Fibroblast of skin of abdomen (primary cell): ENCODE measurements at places on chromosomes 4 and X.

GRCh38 chr4:112633477-112634235, 3.1 kb downstream of the ZGRF1 start:
- peak; percentile 36 for DNase-seq

DNA sequence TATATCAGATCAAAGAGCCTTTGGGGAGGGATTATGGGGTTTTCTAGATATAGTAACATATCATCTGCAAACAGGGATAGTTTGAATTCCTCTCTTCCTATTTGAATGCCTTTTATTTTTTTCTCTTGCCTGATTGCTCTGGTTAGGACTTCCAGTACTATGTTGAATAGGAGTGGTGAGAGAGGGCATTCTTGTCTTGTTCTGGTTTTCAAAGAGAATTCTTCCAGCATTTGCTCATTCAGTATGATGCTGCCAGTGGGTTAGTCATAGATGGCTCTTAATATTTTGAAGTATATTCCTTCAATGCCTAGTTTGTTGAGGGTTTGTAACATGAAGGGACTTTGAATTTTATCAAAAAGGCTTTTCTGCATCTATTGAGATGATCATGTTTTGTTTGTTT, 25.6 kb upstream of the ABCB7 start:
- DNase-seq: no peak

DNA sequence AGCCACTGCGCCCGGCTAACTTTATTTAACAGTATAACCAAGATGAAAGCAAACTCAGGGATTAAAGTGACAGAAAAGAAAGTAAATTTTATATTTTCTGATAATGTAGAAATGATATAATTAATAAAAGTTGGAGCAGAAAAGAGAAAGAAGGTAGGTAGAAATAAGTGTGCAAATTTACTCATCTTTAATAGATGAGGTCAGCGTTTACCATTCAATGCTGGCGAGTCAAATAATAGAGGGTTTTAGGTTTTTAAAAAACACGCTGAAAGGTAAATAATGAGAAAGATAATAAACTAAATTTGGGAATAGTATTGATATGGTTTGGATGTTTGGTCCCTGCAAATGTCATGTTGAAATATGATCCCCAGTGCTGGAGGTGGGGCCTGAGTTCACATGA, 13.6 kb downstream of the CDKN2AIP start:
- DNase-seq: no peak

DNA sequence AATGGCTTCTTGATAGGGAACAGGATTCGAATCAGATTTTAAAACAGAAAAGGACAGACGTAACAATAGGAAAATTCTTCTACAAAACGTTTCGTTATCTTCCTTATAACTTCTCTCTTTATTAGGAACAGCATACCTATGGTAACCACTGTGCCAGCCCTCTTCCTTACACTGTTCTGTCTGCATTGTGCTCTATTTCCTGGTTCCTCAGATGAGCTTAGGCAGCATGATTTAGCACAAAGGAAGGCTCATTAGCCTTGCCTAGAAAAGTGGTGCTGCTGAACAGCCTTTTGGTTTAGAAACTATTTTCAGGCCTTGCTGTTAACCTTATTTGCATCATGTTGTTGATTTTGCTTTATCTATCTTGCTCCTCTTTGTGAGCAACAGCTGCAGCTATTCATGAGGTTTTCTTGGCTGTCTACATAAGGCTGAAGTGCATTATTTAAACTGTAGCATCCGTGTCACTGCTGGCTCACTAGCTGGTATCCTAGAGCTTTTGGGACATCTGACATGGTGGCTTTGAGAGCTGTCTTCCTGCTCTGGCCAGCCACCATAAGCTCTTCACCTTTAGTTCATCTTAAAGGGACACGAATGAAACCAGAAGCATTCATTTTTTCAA, 69.9 kb upstream of the NRK start:
- DNase-seq: no peak

GRCh38 chr4:74755486-74755885, 38.8 kb downstream of the BTC start:
- no peak for DNase-seq

DNA sequence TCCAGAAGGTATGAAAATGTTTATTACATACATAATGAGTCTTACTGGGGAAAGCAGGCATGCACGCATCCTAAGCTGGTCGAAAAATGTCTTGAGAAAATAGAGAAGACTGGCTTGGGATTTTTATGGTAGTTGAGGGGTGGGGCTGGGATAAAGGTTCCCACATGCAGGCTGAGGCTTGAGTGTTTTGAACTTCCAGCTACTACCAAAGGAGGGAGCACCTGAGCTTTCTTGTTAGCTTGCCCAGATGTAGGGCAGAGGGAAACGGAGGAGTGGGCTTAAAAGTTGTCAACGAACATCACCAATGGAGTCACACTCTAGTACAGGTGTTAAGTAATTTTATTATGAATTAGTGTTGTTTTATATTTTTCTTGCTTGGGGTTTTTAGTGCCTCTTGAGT, 39.6 kb upstream of the SRPX start:
- peak; percentile 0 for DNase-seq

DNA sequence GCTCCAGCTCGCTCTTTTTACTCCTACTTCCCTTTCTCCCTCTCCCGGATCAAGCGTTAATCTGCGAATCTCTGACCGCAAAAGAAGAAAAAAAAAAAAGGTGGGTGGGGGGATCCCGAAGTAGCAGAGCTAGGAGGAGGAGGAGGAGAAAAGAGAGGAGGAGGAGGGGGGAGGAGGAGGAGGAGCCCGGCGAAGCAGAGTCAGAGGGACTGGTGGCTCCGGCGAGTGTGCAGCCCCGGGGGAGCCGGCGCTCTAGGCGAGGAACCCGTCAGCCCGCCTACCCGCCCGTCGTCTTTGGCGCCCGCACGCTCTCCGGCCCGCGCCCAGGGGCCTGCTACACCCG, at the start of gene NHSL2:
Gene NHSL2 (plus strand): TSS at position 203 of the 343 bp plus-strand sequence.
- no peak for DNase-seq

GRCh38 chrX:48465336-48465933, 4.6 kb downstream of the SLC38A5 start:
- DNase-seq: peak; percentile 94

GRCh38 chr4:21451032-21451431, 497.5 kb downstream of the KCNIP4 start:
- peak; percentile 48 for DNase-seq

- no peak for DNase-seq
These were observed 66.8 kb upstream of the ATXN3L start for GRCh38 chrX:13386636-13387035.

- DNase-seq: no peak
These were observed 56.8 kb downstream of the JADE1 start for GRCh38 chr4:128866269-128866668.

GRCh38 chr4:16532240-16532970, 306.1 kb upstream of the TAPT1 start:
- peak; percentile 87 for DNase-seq

DNA sequence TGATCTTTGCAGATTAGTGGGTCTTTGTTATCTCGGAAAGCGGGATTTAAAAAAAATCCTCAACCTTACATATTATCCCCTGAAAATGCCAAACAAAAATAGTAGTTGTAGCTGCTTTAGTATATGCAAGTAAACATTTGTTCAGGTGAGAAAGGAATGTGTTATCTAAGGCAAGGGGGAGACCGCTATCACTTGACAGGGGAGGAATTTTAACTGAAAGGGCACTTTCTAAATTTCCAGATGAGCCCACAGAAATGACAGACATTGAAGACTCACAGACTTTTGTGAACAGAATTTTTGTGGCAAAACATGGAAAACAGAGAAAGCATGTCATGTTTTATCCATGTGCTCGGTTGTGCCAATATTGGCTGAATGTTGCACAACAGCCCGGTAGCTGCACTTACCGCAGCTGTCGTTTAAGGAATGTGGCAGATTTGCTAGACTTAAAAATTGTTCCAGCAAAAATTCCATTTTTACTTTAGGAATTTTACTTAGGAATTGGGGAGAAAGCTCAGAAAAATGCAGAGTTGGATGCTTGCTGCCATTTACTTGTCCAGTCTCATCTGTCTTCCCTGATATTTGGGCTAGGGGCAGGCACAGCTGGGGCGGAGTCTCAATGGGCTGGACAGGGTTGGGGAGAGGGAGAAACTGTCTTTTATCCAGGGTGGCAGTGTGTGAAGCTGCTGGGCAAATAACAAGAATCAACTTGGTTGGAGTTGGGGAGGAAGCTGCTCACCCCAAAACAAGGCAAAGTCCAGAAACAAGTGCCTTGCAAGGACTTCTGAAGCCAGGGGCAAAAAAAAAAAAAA, 94.6 kb upstream of the RPS6KA3 start:
- DNase-seq: peak; percentile 80

DNA sequence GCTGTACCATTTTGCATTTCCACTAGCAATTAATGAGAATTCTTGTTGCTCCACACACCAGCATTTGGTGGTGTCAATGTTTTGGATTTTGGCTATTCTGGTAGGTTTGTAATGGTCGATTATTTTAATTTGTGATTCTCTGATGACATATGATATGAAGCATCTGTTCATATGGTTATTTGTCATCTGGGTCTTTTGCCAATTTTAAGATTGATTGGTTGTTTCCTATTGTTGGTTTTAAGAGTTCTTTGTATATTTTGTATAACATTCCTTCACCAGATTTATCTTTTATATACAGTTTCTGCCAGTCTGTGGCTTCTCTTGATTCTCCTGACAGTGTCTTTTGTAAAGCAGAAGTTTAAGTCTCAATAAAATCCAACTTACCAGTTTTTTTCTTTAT, 18.5 kb upstream of the BDH2 start:
- DNase-seq: peak; percentile 61

- no peak for DNase-seq
These were observed 11.6 kb upstream of the ODAM start for GRCh38 chr4:70183940-70184246.

GRCh38 chrX:21374994-21375707, 933 bp downstream of the CNKSR2 start:
- DNase-seq: no peak

DNA sequence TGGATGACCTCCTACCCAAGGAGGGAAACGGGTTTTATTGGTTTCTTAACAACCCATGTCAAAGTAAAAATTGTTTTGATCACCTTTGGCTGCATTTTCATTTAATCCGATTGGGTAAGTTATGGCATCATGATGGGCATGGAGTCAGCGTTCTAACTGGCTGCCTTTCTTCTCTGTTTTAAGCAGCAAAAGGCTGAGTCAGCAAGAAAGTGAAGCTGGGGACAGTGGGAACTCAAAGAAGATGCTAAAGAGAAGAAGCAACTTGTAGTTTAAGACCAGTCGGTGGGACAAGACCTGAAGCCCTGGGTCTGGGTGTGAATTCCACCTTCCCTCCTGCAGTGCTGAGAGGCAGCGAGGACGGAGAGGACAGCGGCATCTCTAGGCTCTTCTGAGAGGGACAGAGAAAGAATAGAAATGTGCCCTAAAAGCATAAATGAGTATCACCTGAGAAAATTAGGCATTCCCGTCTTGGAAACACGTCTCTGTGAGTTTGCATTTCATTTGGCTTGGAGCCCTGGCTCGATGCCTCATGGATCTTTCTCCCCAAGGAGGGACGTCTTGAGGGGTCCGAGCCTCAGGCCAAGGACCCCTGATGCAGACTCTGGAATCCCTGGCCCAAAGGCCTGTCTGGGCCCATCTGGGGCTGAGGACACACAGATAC, 82.0 kb downstream of the CRMP1 start:
- no peak for DNase-seq

GRCh38 chrX:71183341-71183740, 38.7 kb downstream of the NLGN3 start:
- no peak for DNase-seq

GRCh38 chrX:108735091-108735678, 1.2 kb downstream of the IRS4 start:
- DNase-seq: no peak

DNA sequence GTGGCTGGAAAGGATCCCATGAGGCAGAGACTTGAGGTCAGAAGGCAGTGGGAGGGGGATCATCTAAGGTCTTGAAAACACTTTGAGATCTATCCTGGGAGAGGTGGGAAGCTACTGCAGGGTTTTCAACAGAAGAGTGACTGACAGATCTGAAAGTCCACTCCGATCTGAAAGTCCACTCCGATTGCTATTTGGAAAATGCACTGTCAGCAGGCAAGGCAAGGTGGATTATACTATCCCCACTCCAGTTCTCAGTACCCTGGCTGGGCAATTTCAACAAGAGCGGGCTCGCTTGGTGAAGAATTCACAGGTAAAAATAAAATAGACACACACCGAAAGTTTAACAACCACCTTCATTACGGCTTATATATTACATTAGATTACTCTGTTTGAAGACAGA, 42.3 kb upstream of the C1QTNF7 start:
- no peak for DNase-seq

DNA sequence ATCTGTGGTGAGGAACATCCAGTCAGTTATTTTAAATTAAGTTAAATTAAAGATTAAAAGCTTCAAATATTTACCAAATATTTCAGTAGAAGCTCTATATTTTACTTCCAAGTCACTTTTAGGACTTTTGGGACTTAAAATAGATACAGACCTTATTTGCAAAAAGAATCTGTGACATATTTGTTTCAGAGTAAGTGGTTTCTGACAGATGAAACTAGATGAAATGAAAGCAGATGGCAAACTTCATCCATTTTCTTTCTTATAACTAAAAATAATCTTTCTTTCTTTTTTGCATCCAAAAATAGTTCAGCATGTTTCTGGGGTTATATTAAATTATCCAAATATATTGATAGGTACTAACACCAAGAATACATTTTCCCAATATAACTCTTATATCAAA, 6.6 kb upstream of the UTP3 start:
- DNase-seq: no peak

DNA sequence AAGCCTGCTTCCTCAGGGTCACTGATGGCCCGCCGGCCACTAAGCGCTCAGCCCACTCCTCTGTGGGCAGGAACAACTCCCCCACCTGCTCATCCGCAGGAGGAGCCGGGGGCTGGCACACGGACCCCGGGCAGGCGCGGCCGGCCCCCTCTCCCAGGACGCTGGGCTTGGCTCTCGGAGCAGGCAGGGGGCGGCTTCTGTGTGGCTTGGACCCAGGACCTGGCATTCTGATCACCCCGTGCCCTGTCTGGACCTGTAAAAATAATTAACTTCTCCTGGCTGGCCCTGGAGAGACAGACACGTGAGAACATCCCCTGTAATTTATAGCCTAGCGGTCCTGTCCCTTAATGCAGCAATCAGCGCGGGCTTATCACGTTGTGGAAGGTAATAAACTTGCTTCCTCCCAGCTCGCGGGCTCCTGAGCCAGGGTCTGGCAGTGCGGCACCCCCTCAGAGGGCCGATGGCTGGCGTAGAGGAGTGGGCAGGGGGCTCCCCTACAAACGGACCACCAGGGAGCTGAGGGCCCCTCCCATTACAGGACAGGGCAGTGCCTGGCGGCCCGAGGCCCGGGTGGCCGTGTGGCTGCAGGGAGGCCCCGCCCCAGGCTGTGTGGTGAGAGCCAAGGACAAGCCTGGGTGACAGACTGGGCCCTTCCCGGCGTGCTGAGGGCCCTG, 84.5 kb upstream of the NKX1-1 start:
- DNase-seq: no peak

- no peak for DNase-seq
These were observed 381.2 kb upstream of the PCDH10 start for GRCh38 chr4:132767901-132768300.

- no peak for DNase-seq
These were observed 11.2 kb downstream of the RBM41 start for GRCh38 chrX:107107459-107107858.

GRCh38 chr4:139534287-139534950, 21.6 kb downstream of the SETD7 start:
- no peak for DNase-seq
